ENCODE measurements at places on chromosomes 11 and 22.

DNA sequence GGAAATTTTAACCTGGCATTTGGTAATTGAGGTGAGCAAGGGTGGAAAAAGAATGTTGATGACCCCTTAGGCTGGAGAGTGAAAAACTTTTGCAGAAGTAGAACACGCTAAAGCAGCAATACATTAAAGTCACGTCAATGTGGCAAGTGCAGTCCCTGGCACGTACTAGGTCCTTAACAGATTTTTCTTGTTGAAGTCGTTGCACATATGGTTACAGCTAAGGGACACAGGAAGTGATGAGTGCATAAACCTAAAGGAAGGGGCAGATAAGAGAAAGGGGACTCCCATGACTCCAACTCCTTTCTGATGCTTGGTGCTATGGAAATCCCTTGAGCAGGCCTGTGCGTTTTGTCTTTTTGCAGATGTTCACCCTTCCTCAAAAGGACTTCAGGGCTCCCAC, 1.2 kb downstream of the ACCS start:
- no peak for DNase-seq

GRCh38 chr22:41048791-41049717, 43.3 kb upstream of the EP300 start:
- DNase-seq: peak; percentile 91

DNA sequence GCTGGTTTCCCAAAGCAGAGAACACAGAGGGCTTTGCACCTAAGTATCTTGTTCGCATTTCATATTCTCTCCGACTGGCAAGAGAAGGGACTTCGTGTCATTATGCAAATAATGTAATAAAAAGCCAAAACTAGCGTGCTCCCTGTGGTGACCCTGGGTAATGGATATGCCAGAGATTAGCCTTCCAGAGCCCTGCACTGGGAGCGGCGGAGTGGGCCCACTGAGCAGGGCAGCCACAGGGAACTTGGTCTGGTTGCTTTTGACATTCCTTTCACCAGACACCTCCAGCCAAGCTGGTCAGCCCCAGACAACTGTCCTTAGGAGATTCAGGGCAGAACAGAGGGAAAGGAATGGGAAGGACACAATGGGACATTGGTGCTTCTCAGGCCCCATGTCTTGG, 56.1 kb downstream of the FLI1 start:
- DNase-seq: no peak

DNA sequence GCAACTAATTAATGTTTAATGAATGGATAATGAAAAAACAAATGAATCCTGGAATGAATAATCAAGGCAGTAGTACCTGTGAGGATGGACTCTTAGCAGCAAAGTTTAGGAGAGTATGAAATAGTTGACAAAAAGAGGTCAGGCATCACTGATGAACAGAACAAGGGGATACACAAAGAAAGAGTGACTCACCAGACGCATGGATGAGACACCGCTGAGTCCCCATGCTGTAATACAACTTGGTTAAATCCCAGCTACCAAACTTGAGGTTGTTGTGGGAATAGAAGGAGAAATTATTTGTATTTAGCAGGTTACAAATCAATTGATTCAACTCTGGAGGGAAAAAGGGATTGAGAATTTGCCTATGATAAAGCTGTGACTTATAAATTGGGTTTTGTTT, 976.9 kb upstream of the TENM4 start:
- DNase-seq: no peak

- DNase-seq: no peak
These were observed 1530.4 kb downstream of the BRD1 start for GRCh38 chr22:48297296-48297695.

DNA sequence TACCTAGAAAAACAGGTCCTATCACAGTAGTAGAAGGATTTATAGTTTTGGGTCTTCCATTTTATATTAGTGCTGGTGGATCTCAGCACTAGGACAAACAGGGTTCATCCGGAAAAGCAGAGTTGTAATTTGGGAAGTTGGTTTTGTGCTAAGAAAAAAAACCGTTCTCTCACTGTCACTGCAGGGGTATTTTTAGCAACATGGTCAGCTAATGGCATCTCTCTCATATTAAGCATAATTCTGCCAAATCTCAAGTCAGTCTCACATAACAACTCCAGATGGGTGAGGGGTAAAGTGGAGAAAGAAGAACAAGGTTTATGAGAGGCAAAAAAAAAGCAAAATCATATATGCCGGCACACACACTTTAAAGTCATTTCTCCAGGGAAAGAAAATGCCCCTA, 51.6 kb upstream of the GDPD4 start:
- DNase-seq: no peak

DNA sequence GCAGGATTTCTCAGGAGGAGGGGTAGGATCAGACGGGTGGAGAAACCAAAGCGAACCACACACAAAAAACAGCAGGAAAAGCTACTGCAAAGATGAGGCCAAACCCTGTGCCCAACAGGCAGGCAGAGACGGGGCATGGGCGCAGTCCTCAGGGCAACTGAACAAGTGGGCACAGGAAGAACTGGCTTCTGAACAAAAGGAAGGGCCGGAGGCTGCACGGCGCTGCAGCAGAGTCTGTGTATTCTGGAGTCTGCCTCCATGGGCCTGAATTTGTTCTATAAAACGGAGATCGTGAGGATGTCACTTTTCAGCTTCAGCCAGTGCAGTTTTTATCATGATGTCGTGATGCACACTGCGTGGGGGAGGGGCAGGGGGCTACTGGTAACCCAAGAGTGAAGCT, 1026.0 kb downstream of the TBC1D22A start:
- DNase-seq: no peak

DNA sequence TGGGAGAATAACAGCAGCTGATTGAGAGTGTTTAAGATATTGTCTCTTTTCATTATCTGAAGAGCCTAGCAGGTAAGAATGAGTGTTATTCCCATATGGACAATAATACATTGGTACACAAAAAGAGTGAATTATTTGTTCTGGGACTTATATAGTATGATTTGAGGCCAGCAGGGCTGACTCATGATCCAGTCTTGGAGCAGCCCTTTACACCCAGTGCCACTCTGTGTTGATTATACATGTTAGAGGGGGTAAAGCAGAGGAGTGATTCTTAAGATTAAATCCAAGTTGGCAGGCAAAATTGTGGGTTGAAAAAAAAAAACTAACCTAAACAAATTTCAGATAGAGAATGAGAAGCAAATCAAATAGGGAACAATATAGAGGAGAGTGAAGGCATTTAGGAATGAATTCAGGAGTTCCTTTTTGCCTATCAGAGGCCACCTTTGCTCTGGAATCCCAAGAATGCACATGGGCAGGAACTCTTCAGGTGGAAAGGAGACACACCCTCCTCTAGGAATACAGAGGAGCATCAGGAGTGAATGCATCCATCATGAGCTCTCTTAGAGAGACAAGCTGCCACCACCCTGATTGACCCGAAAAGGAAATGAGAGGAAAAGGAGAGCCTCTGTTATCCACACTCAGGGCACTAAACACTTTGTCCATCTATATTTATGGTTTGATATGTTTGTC, 19.2 kb upstream of the MRGPRX1 start:
- DNase-seq: no peak

- DNase-seq: peak; percentile 8
These were observed 7.1 kb downstream of the LRRC32 start for GRCh38 chr11:76663486-76663810.

DNA sequence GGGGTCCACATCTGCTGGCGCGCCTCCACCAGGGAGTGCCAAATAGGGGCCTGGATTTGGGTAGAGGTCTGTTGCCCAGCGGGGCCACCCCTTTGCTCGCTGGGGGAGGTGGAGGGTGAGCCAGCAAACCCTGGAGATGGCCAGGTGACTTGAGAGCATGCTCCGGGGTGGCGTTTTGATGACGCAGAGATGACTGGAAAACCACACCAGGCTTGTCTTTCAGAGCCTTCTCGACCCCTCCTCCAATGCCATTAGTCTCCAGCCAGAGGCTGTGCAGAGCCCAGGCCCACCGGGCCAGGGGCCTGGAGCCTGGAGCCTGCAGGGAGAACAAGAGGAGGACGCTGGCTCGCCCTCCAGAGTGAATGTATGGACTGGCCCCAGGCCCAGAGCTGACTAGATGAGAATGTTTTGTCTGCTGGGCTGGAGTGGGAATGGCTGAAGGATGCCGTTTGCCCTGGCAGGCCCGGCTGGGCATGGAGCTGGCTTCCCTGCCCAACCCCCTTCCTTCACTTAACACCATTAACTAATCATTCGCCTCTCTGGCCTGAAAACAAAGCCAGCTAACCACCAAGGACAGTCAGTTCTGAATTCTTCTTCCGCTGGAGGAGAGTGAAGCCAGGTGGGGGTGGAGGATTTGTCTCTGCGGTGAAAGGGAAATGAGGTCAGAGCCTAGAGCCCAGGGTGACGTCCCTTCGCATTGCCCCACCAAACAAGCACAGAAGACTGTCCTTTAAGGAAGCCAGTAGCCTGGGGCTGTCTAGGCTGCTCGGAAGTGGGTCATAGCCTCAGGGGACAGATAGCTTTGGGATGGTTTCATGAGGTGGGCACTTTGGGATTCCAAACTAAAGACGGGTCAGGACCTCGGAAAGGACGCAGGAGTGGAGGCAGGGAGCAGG, 1.6 kb upstream of the MCAM start:
- peak; percentile 76 for DNase-seq

DNA sequence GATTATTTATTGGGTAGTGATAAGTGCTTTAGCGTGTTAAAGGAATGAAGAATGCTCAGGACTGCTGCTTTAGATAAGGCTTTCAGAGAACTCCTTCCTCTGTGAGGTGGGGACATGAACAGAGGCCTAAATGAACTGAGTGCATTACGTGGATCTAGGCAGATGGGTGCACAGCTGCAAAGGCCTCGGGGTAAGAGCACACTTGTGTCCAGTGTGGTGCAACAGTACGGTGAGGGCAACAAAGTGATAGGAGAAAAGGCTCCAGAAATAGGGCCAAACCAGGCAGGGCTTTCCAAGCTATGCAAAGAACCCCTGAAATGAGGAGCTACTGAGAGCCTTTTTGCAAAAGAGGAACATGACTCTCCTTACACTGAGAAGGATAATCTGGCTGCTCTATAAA, 45.3 kb upstream of the ARHGAP32 start:
- no peak for DNase-seq

- DNase-seq: no peak
These were observed 400.2 kb downstream of the MN1 start for GRCh38 chr22:27401321-27401720.

DNA sequence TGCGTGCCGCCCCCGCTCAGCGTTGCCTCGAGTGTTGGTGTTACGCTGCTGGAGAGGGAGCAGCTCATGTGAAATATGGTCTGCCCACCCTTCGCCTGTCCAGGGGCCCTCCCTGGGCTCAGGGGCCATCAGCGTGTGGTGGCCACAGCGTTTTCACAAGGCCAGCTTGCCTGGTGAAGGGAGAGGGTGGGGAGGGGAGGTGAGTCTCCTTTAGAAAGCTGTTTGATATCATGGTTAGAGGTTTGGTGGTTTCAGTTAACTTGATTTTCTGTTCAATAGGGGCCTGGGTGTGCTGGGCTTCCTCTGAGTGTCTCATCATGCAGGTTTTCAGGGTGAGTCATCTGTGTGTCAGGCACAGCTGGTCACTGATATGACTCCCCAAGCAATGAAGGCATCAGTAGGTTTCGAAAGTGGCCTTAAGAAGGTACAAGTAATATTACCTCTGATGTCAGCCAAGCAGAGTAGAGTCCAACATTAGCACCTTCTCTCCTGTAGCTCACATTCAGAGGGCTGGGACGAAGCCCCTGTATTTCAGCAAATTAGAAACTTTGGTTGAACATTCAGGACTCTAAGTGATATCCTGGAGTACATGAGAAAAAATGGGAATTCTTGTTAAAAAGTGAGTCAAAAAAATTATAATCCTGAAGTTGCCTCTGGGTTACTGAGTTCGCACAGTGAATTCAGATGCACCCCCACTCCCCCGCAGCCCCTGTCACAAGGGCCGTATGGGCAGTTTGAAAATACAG, 172.5 kb downstream of the TBC1D22A start:
- DNase-seq: no peak

DNA sequence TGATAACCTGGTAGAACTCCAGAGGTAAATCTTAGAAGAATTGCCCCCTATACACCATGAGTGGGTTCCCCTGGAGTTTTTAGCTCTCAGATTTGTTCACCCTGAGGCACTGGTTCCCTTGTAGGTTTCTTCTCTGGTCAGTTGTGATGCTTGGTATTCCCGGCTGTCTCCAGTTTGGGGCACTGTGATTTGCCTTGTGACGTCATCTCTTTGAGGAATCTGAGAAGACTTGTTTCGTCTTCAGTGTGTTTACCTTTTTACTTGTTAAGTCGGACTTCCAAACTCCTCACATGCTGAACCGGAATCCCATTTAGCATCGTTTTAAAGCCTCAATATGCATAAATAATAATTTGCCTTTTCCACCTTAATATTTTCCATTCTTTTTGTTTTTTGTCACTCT, 54.4 kb downstream of the CECR2 start:
- no peak for DNase-seq

DNA sequence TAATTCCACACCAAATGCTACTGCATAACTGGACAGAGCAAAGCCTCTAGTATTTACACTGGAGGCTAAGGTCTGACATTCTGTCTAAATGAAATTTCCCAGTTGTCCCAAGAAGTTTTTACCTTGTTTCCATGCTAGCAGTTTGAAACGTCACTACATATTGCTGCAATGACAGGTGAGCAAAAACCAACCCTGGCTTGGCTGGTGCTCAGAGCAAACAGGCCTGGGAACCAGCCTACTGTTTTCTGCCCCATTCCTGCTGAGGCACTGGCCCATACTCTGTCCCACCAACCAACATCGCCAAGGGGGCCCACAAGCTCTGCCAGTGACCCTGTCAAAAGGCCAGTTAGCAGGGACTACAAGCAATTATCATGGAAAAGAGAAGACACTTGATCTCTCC, 131.1 kb downstream of the MPPED2 start:
- DNase-seq: no peak

DNA sequence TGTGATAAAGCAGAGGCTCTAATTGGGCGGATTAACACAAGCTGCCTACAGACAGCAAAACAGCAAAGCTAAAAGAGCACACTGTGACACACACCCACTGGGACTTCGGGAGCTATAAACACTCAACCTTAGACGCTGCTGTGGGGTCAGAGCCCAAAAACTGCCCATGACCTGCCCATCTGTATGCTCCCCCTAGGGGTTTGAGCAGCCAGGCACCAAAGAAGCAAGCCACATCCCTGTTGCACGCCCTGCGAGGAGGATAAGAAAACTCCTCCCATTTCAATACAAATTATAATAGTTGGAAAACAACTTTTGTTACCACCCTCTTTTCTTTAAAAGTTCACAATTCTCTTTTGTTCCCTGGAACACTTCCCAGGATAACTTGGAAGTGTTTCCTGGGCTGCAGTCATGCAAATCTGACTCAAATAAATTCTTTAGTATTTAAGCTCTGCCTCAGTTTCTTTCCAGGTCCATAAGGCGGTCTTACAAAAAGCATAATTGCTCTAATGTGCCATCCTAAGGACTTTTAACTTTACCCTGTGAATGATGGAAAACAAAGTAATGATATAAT, 86.4 kb downstream of the DLG2 start:
- DNase-seq: no peak
